ENCODE measurements at places on chromosomes 3 and 15. TPM values are rescaled to one million over a fixed set of nuclear protein-coding genes. Genes with fewer than 3 reads are reported as not detected.
A peak's percentile ranks its signal among the peaks of the same experiment; 100 is the strongest.

DNA sequence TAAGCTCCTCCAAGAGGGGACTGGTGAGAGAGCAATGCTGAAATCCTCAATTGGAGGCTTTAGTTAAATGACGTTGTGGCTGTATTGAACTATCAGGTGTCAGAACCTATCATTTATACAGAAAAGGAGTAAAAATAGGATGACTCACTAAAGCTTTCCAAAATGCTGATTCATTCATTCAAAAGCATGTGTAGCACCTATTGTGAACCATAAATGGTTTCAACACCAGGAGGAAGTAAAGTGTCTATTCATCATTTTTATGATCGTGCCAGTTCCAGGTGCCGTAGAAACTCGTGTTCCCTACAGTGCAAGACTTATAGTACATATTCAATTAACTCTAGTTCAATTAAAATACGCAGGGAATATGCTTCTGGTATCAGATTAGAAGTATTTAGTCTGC, 66.5 kb upstream of the ARRDC4 start:
- DNase-seq: no peak

GRCh38 chr15:64635499-64636495, 139.6 kb downstream of the RBPMS2 start:
- DNase-seq: peak; percentile 60

DNA sequence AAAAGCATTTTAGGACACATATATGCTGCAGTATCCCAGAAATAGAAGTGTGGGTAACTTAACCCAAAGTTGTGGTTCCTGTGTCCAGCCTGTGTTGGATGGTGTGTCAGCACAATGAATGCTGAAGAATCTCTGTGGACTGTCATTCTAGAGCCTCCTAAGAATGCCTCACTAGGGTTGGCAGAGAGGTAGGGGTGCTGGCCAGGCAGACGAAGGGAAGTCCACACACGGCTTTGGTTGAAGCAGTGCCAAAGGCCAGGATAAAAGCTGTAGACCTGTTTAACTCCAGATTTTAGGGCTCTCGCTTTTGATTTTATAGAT, 43.7 kb upstream of the TIPARP start:
- no peak for DNase-seq

DNA sequence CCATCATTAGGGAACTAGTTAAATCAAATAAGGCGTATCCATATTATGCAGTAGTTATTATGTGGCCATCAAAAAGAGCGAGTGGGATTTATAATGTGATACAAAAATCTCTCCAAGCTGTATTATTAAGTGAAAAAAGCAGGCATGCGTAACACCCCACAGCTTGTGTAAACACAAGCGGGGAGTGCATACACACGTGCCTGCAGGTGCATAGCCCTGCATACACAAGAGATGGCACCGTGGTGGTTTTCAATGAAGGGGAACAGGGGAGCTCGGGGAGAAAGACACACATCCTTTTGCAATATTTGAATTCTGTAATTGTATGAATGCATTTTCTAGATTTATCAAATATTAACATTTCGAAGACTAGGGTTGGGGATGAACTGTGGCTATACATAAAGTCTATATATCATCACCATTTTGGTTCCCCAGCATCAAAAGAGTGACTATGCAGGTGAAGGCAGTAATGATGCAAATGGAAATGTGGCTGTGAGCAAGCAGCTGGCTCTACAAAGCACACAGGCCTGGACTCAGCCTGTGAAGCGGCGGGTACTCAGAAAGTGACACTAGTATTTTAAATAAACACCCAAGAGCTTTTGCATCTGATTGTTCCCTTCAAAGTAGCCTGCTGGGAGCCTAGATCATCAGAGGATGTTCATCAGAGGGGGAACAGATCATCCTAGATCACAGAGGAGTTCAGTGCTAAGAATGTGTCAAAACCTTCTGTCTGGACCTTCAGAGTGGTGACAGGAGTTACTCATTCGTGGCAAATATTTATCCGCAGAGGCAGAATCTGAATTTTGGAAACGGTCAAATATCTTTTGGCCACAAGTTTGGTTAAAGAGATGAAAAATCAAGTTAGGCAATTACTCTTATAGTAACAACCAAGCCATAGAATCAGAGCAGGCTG, 9.4 kb upstream of the KIF7 start:
- DNase-seq: no peak

GRCh38 chr15:40064231-40064894, 25.4 kb upstream of the SRP14 start:
- DNase-seq: no peak

DNA sequence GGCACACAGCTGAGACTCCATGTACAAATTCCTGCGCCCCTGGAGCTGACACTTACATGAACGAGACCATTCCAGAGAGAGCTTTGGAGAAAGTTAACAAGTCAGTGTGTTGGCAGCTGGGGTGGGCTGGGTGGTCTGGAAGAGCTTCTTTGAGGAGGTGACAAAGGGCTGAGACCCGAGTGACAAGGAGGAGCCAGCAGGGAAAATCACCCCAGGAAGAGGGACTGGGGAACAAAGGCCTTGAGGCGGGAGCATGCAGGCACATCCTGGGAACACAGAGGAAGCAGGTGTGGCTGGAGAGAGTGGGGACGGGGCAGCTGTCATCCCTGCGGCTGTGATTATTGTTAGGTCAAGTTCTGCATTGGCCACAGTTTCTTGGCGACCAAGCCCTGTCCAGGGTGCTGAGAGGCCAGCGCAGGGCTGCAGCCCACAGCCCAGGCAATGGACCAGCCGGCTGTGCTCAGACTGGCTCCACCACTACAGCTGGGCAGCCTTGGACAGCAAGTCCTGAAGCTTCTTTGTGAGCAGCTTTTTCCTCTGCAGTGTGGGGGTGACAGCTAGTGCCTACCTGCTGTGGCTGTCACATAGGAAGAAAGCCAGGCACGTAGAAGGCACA, 34.2 kb upstream of the PRR23E start:
- DNase-seq: peak; percentile 66

DNA sequence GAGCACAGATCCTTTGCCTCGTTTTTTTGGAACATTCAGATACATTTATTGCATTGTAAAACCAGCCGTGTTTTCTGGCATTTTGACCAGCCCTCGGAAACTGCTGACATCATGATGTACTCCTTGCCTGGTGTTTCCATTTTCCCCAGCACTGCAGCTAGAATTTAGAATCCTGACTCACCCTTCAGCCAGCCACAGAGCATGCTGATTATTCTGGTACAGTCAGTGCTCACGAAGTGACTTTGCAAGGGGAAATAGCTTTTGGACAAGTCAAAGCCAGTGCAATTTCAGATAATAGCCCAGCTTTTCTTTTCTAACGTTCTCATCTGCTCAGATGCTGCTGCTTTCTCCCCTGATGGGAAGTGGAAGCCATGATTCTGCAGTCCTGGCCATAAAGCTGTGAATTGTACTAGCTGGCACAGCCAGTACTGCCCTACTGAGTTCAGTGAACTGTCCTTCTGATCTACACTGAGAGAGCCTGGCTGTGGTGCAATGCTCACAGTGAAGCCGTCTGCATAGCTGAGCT, 12.1 kb upstream of the CNBP start:
- peak; percentile 84 for DNase-seq

GRCh38 chr15:67882487-67883233, 42.8 kb upstream of the RNU6-1 start:
- DNase-seq: peak; percentile 60

DNA sequence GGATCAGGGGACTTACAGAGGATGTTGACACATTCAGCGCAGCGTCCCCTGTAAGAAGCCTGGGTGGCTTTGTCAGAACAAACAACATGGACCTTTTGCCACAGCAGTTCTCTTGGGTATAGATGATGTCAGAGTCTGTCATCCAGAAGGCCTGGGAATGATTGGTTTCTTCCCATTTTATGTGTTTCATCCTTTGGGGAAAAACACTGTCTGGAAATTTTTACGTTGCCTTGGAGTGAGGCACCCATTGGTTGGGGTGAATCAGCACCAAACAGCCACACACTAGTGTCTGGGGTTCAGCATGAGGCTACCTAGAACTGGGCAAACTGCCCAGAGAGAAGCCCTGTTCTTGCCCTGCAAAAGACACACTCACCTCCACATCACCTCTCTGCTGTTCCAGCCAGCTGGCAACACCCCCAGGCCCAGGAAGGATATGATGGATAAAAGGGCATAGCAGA, 123.0 kb downstream of the FAM43A start:
- DNase-seq: no peak

- DNase-seq: peak; percentile 93
Observed at GRCh38 chr3:31067004-31067403, 172.5 kb upstream of the GADL1 start.

DNA sequence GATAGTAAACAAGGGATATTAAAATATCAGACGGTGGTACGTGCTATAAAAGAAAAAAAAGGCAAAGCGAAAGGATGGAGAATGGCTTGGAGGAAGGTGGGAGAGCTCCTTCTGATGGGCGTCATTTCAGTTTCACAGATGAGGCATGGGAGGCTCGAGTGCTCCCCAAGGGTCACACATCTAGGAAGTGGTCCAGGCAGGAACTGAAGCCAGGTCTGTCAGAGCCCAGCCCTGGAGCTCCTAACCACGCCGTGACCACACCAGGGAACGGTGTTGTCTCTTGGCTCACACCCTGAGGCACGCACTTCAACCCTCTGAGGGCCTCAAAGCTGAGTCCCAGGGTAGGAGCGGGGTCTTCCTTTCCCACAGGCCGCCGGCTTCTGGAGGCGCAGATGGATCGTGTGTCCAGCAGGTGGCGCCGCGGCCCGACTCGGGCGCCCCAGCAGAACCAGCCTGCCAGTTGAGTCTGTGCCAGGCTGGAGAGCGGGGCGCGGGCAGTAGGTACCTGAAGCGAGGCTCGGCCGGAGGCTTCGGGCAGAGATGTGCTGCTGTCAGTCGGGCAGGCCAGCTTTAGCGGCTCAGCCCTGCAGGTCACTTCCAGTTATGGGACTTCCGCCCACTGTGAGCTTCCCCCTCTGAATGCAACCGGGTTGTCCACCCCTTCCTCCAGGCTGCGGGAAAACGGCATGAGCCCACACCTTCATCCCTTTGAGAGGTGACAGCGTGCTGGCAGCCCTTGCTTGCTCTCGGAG, 68.1 kb downstream of the SLC6A1 start:
- peak; percentile 51 for DNase-seq

GRCh38 chr15:60674704-60675395, 195.9 kb upstream of the ICE2 start:
- DNase-seq: no peak

GRCh38 chr15:29740692-29741311, 81.5 kb downstream of the TJP1 start:
- no peak for DNase-seq

DNA sequence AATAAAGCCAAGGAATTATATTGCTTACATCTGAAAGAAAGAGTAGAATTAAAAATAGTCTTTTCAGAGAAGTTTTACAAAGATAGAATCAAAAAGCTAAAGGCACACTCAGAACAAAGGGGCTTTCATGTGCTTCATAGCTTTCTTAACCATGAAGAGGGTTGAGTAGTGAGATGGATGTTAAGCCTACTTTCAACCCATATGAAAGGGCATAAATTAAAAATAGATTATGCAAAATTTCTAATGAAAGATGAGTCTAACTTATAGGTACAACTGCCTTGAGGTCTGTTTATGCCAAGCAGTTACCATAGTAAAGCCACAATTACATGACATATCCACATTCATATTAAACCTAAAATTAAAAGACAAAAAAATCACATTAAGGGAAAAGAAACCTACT, 223.3 kb upstream of the ARHGEF26 start:
- no peak for DNase-seq

DNA sequence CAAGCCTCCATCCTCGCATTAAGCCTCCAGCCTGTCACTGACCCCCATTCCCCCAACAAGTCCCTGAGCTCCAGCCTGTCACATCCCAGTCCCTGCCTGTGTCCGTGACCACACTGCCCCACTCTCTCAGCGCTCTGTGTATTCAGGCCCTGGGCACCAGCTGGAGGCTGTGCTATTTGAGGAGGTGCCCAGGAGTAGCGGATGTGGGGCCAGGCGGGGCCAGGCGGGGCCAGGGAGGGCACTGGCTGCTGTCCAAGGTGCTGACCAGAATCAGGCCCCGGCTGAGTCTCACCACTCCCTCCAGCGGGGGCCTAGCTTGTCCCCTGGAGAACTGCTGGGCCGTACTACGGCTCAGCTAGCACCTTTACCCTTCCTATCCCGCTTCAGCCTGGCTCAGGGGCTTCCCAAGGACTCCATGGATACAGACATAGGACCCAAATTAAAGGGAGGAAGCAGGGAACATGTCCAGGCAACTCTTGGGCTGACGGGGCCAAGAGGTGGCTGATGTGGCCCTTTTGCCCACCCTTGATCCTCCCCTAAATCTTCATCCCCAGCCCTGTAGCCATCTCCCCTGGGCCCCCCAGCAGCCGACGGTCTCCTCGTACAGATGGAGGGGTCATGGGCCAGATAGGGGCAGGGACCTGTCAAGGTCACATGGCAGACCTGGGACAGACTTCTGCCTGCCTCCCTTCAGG, 1.1 kb downstream of the HHATL start:
- DNase-seq: peak; percentile 76

- no peak for DNase-seq
Observed at GRCh38 chr3:71076361-71077002, 507.0 kb downstream of the FOXP1 start.

DNA sequence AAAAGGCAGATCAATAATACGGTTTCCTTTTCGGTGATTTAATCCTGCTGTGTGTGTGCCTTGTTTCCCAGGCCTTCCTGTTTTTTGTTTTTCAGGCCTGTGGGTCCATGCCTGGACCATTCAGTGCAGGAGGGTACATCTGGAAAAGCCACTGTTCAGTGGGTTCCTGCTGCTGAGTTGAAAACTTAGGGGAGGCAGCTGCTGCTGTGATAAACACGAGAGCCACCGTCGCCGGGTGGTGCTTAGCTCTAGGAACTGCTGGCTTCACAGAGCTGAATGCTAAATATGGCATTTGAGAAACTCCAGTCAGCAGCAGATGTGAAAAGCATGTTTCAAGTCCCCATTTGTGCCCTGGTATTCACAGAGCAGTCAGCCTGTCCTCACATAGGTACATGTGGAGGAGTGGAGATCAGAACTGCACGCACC, 44.0 kb downstream of the SYNM start:
- peak; percentile 41 for DNase-seq

GRCh38 chr3:81863756-81864155, 102.3 kb upstream of the GBE1 start:
- no peak for DNase-seq

Gene C15orf62
- 0.13 TPM for total RNA-seq

Gene GRK7
- total RNA-seq: 0.04 TPM

Gene PIGZ
- 0.84 TPM for total RNA-seq

Gene CFAP92
- 0.27 TPM for total RNA-seq

Gene CCNL1
- 83.1 TPM for total RNA-seq

Gene CRYGS
- total RNA-seq: 2.5 TPM

Gene TEX9
- total RNA-seq: 3.2 TPM

Gene VIPR1
- 1.2 TPM for total RNA-seq

Gene CCR8
- not detected for total RNA-seq

Gene MAN2C1
- 109 TPM for total RNA-seq

Gene FBXW12
- total RNA-seq: 0.09 TPM

Gene ADPRH
- 4.0 TPM for total RNA-seq

Data from muscle of leg (tissue), 16 donors.